ENCODE measurements at places on chromosomes 3 and 15. TPM values are rescaled to one million over a fixed set of nuclear protein-coding genes. Genes with fewer than 3 reads are reported as not detected.

DNA sequence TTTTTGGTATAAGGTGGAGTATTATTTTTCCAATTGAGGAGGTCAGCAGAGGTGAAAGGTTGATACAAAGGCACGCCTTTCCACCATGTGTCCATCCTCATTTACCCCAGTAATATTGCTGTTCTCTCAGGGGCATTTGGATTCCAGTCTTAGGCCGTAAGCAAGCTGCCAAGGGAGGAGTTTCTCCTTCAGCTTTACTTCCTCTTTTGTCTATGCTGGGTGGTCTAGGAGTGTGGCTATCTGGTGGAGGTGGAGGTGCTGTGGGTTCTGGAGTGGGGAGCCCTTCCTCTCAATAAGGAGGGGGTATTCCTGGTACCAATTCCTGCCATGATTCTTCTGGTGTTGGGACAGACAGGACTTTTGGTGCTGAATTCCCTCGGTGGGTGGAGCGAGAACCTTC lies 340.6 kb downstream of the KCNH8 start:
- no peak for DNase-seq

- no peak for DNase-seq
These were observed 220.2 kb upstream of the LRTM1 start for GRCh38 chr3:55147856-55148720.

DNA sequence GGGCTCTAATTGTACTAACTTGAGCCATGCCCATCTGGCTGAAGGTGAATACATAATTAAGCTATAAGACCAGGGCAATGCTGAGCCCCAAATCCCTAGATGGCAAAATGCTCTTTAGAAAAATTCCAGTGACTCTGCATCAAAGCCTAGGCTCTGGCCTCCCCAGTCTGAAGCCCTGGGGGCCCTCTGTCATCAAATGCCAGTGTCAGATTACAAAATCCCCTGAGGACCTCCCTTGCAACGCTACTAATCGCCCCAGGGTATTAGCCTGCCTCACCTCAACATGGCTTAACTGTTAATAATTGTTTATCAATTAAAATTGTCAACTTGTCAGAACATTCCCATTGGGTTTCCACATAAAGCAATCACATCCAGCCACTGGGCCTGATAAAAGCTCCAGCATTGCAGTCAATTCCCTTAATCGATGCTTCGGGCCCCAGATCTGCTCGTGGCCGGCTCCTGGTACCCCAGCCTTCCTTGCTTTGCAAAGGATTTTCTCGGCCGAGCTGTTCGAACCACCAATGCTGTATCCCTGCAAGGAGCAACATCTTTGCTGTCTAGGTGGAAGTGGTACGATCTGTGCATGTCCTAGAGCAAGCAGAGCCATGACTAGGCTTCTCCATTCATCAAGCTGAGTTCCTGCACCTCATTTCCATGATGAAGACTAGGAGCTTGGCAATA lies 151.7 kb downstream of the MEGF11 start:
- no peak for DNase-seq

ABHD5 gene
- 25.4 TPM for total RNA-seq

CEMIP gene
- total RNA-seq = 0.14 TPM

GRCh38 chr3:45608296-45608695 lies 13.7 kb downstream of the LIMD1 start:
- no peak for DNase-seq

THSD4 gene
- total RNA-seq = 73.1 TPM

All from Right ventricle myocardium inferior (tissue), 1 donor.